Stimulated activated CD8-positive, alpha-beta memory T cell treated with anti-CD3 and anti-CD28 coated beads, Interleukin-15, amount 100 ng/mL, for 48 hours (primary cell): ENCODE measurements at places on chromosomes 12 and 14.

DNA sequence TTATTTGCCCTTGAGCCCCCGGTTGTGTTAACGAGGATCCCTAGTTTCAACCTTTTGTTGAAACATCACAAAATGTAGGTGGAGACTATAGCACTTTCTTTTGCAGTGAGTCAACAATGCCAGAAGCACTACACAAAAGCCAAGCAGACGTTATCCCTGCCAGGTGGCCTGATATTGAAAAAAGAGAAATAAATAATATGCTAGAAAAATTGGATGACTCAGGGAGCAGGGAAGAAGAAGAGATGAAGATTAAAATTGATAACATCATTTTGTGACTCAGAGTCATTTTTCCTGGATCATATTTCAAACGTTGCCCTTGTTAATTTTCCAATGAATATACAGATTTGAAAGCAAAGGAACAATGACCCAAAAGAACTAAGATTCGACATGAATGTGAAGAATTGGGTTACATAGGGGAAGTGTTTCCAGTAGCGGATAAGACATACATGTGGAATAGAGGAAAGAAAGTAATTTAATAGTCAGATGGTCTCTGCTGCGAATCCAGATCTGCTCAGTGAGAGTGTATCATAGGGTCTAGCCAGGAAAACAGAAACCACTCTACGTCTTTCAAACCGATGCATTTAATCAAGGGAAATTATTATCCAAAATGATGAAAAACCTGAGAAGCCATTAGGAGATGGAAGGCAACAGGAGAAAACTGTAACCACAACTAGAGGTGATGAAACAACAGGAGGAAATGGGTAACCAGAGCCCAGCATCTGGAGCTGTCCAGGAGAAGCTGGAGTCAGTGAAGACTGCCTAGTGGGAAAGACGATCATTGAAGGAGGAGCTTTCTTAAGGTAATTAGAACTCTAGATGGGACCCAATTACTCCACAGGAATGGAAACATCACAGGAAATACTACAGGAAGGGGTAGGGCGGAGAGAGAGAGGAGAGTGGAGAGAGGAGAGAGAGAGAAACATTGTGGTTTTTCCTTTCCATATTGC, 57.9 kb downstream of the RERG start:
- DNase-seq, result no peak

GRCh38 chr14:72480464-72481243, 413.2 kb downstream of the DPF3 start:
- DNase-seq, result no peak

DNA sequence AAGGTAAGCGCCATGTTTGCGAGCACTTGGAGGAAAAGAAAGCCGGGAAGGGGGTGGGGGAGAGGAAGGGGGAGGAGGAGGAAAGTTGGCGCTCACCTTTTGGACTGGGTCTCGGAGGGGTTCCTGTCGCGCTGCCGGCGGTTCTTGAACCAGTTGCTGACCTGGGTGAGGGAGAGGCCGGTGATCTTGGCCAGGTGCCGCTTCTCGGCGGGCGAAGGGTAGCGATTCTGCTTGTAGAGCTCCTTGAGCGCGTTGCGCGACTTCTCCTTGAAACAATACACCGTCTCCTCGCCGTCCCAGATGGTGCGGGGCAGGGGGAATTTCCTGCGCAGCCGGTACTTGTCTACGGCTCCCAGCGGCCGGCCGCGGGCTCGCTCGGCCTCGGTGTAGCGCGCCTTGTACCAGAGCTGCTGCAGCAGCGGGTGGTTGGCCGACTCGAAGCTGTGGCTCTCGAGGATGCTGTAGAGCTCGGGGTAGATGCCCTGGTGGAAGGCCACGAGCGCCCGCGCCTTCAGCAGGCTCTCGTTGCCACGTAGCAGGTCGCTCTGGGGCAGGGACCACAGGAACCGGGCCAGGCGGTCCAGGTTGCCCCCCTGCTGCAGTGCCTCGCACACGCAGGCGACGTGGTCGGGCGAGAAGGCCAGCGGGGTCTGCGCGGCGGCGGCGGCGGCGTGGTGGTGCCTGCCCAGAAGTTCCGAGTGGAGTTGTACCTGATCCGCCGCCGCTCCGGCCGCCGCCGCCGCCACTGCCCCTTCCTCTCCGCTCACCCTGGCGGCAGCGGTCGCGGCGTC, 840 bp downstream of the SIX4 start:
- DNase-seq, result no peak

DNA sequence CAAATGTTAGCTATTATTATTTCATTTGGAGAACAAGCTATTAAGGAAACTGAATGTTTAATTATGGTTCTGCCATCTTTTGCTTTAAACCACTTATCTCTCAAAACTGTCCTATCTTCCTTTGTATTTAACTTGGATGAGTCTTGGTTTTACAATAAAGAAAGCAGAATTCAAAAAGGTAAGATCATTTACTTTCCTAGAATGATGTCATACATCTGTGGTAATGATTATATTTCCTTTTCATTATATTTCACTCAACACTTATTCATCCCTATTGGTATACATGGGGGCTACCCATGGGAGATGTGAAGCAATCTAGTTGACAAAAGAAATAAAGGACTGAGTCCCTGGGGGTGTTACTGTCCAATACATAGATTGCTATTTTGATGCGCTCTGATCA, 456.7 kb downstream of the ZFP36L1 start:
- no peak for DNase-seq

DNA sequence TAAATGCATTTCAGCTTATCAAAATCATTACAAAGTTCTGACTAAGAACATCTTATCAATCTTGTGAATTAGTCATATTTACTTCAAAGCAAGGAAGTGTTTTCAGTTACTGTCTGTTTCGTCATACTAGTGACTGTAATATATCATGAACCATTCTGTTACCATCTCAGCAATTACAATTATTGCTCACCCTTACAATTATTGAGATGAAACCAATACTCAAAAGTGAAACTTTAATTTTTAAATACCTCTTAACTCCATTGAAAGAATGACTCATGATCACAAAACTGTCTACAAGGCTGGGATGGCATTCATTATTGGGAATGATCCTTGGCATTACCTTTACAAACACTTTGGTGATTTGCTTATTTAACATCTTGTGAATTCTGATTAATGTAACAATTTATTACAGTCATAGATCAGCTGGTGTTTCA, 90.3 kb downstream of the RPS6KA5 start:
- DNase-seq, result no peak

DNA sequence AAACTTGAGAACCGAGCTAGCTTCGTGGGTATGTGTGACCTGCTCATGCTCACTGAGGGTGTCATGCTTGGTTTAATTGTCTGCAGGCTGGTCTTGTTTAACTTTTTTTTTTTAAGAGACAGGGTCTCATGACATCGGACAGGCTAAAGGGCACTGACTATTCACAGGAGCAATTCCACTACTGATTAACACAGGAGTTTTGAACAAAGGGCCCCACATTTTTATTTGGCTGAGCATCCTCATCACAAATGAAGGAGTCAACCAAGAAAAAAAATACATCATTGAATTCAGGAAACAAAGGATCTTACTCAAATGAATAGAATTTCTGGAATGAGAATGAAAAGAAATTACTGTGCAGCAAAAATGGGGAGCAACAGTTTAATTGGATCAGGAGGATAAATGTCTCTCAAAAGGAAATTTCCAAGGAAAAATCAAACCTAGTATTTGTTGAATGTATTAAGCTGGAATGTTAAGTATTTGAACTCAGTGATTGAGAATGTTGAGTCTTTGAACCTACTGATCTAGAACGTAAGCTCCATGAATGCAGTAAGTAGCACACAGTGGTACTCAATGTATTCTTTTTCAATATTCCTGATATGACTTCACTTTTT, 20.8 kb upstream of the PYROXD1 start:
- DNase-seq, result no peak

DNA sequence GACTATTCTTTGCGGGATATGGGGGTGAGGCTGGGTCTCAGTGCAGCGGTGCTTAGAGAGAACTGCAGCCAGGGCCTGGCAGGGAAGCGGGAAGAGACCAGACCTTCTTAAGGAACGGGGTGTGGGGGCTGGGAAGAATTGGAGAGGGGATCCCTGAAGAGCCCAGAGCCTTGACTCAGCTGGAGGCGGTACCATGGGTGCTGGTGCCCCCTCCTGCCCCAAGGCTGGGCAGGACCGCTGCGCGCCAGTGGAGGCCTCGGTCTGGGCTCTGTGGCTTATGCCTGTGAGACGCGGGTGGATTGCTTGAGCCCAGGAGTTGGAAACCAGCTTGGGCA, 1.3 kb upstream of the RNU7-1 start:
- no peak for DNase-seq

DNA sequence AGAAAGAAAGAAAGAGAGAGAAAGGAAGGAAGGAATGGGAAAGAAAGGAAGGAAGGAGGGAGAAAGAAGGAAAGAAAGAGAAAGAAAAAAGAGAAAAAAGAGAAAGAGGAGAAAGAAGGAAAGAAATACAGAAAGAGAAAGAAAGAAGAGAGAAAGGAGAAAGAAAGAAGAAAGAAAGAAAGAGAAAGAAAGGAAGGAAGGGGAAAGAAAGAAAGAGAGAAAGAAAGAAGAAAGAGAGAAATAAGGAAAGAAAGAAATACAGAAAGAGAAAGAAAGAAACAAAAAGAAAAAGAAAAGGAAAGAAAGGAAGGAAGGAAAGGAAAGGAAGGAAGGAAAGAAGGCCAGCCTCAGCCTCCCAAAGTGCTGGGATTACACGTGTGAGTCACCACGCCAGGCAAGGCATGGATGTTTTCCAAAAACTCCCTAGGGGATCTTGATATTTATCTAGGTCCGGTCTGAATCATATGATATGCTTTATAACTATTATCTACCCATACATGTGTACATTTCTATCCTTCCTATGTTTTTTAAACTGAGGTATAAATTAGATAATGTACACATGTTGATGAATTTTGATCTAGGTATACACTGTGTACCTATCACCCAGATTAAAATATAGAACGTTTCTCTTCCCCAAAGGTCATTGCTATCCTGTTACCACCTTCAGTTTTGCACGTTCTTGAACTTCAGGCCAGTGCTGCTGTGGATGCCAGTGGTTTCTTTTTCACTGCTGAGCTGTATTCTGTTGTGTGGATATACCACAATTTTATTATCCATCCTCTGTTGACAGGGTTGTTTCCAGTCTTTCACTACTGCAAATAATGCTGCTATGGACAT, 177.9 kb downstream of the RBM19 start:
- DNase-seq, result no peak

- DNase-seq, result no peak
Measured at GRCh38 chr14:25118671-25119070, 68.7 kb upstream of the STXBP6 start.

GRCh38 chr12:16560273-16560672, 45.7 kb downstream of the LMO3 start:
- no peak for DNase-seq

DNA sequence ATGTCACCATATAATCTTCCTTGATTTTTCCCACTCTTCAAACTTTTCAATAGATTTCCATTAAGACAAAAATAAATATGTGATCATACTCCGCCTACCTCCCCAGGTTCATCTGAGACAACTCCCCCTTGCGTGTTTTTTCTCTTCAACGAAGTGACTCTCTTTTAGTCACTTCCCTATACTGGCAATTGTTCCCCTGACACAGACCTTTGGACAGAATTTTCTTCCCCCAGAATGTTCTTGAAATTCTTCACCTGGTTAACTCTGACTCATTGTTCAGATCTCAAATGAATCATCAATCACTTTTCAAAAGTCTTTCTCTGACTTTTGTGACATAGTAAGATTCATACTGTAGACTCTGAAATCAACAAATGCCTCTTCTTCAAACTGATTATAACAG, 727.3 kb upstream of the LMO3 start:
- no peak for DNase-seq

DNA sequence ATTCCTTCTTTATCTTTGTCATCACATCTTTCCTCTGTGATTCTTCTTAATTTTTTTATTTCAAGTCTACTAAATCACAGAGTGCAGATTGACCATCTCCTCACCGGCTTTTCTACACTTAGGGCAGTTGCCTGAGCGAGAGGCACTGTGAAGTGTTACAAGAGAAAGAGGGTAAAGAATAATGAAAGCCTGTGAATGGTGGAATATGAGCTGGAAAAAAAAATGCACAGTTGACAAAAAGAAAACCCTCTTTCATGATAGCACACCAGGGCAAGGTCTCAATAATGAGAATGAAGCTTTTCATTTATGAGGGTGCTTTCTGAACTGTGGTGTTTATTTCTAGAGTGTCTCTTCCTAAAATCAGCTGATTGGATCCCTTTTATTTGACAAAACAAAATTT, 106.2 kb upstream of the PDE3A start:
- no peak for DNase-seq

DNA sequence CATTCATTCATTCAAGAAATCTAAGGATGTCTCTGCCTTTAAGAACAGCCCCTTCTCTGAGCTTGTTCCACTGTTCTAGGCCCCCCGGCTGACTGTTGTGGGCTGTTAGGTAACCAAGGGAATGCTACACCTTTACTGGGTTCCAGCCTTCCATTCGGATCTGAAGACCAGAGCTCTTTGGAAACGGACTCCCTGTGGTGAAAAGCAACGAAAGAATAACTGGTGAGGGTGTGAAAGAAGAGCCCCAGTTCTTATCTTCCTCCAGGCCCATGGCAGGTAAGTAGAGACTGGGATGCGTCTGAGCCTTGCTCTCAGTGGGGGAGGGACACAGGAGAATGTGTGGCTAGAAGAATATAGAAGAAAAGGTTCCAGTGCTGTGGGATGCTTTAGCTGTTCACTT, 207.4 kb downstream of the TMEM132D start:
- no peak for DNase-seq

GRCh38 chr12:87216436-87216835, 812.8 kb downstream of the C12orf50 start:
- DNase-seq, result no peak

DNA sequence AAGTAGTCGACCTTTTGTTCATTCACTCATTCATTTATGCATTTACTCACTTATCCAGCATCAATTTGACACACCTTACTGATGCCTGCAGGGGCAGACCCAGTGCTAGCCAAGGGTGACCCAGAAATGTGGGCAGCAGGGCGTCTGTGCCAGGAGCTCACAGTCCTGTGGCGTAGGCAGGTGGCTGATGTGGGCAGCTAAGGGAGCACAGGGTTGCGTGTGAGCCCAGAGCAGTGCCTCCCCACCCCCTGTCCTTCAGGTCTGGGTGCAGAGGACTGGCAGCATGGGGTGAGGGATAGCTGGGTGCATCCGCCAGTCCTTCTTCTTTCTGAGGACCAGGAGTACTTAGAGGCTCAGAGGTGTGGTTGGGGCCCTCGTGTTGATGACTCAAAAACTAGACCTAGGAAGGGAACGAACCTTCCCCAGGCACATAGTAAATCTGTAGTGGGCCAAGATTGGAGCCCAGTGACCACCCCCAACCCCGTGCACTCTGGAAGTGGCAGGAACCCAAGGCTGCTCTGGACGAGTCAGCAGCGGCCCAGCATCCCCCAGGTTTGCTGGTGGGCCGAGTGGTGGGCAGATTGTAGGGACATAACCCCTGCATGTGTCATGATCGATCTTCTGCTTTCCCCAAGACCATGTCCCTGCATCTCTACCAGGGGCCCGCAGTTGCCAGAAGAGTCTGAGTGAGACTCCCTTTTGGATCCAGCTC, 63.9 kb downstream of the BEGAIN start:
- DNase-seq, result no peak

- no peak for DNase-seq
Measured at GRCh38 chr14:21263284-21264024, 5.8 kb downstream of the HNRNPC start.

- no peak for DNase-seq
Measured at GRCh38 chr14:87184180-87184579, 808.8 kb downstream of the GALC start.
